Fibroblast of mammary gland (primary cell): ENCODE measurements at places on chromosomes 11 and 22.
A peak's percentile ranks its signal among the peaks of the same experiment; 100 is the strongest.

- no peak for DNase-seq
Observed at GRCh38 chr11:85772695-85773094, 38.2 kb downstream of the SYTL2 start.

GRCh38 chr11:116648247-116649174 is 124.3 kb downstream of the BUD13 start:
- DNase-seq = no peak

- DNase-seq = no peak
Observed at GRCh38 chr11:12618743-12619540, 55.3 kb upstream of the TEAD1 start.

GRCh38 chr11:1863352-1864216 is 10.7 kb downstream of the LSP1 start:
- peak; percentile 87 for DNase-seq

GRCh38 chr11:94196363-94196762 is 67.7 kb downstream of the PANX1 start:
- peak; percentile 44 for DNase-seq

- DNase-seq = peak; percentile 74
Observed at GRCh38 chr11:46127150-46127638, 5.9 kb upstream of the PHF21A start.

- DNase-seq = no peak
Observed at GRCh38 chr11:134988495-134988894, 576.5 kb upstream of the B3GAT1 start.
